NCI-H226 (cell line): ENCODE measurements at places on chromosomes 1 and 21.

DNA sequence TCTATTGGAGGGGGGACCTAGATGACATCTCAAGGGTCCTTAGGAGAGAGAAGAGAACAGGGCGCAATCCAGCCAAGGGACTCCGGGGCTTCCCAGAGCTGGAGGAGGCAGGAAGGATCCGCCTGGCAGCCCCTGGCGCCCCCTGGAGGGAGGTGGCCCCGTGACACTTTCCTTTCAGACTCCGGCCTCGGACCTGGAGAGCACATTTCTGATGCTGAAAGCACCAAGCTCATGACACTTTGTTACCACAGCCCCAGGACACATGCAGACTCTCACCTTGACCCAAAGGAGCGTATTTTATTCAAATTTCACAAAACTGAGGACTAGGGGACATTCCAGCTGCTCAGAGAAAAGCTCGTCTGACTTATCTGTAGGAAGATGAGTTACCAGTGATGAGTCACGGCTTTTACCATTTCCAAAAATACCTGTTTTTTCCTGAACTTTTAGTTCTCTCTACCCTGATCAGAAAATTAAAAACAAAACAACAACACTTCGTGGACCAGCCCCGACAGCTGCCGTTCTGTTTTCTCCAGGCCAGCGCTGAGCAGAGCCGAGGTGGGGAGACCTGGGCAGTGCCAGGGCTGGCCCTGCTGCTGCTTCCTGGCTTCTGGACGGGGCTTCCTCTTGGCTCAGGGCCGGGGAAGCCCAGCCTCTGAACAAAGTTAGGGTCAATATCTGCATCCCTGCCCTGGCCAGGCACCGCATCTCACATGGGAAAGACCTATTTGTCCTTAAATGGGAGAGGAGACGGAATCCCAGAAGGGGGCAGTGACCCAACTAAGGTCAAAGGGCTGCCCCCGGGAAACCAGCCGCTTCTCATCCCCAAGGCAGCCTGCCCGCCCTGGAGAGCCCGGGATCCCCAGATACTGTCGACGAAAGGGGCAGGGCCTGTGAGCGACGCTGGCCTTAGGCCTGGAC is 21.6 kb upstream of the POFUT2 start:
- no peak for DNase-seq

GRCh38 chr1:82398357-82398756 is 597.6 kb downstream of the ADGRL2 start:
- DNase-seq = peak; percentile 71

GRCh38 chr1:20322081-20322824 is 31.6 kb downstream of the VWA5B1 start:
- DNase-seq = no peak

GRCh38 chr1:66533804-66534740 is at the start of gene SGIP1:
TSS of gene SGIP1 (plus strand) at chr1:66534153. CDS start at chr1:66534359, 206 bp downstream.
- no peak for DNase-seq

GRCh38 chr1:222829868-222830267 is 15.0 kb downstream of the DISP1 start:
- no peak for DNase-seq

DNA sequence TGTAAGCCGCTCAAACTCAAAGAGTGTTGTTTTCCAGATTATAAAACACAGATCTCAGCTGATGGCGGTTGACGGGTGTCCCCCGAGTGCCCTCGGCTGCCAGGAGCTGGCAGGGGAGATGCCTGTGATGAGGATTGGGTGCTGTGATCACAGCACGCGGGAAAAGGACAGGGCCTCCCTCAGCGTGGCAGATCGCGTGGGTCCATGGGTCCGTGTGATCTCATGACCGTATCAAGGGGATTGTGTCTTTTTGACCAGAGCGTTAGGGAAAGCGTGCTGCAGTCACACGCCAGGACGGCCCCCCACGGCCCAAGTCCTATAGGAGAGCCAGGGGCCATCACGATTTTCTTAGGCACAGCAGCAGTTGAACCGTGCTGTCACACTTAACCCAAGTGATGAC is 51.9 kb downstream of the PDE9A start:
- DNase-seq = no peak

DNA sequence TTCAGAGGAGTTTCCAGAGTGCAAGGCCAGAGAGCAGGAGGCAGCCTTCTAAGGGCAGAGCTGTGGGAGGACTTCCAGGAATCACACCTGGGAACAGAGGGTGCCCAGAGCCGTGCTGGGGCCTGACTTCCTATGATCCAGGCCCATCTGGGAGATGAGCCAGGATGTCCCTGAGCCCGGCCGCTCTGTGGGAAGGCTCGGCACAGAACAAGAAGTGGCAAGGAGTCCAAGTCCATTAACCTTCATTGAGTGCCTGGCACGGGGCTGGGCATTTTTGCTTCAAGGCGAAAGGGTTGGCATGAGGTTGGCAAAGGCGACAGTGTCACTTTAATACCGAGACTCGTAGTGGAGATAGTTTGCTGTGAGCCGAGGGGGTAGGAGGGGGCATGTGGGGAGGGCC is 18.2 kb downstream of the TMEM201 start:
- no peak for DNase-seq

DNA sequence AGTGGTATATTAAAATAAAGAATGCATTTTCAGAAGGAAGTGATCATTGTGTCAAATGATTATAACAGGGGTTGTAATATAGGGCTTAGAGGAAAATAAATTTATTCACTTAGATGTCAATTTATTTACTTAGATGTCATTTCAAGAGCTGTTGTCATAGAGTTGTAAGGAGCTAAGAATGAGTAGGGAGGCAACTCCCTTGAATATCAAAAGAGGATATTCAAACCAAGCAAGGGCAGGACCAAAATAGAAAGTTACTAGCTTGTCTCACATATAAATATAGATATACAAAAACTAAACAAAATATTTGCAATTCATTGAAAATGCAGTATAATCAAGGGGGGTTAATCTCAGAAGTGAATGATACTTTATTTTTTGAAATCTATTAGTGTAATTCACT is 16.0 kb upstream of the RASAL2 start:
- no peak for DNase-seq

DNA sequence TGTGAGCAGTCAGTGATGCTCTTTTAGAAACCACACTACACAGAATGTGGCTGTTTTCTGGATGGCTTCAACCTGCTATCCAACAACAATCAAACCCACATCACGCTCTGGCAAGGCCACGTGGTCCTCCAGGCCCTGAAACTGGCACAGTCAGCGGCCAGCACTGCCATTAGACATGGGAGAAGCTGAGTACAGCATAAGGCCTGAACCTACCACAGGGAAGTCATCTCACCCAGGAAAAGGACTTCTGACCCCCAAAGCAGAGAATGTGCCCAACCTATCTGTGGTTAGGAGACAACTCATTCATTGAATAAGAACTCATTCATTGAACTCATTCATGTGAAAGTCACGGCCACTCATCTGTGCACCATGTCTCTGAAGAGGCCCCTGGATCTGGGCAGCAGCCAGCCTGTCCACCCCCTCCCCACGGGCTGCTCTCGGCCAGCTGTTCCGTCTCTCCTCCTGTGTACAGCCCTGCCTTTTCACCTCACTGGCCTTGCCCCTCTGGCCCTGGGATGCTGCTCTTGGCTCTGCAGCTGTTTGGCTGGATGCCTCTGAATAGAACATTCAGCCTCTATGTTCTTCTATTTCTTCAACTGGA is 41.1 kb downstream of the C1orf198 start:
- no peak for DNase-seq

GRCh38 chr1:160634543-160635491 is 12.0 kb downstream of the SLAMF1 start:
- no peak for DNase-seq

- no peak for DNase-seq
Measured at GRCh38 chr1:162003061-162003829, 20.4 kb downstream of the OLFML2B start.

DNA sequence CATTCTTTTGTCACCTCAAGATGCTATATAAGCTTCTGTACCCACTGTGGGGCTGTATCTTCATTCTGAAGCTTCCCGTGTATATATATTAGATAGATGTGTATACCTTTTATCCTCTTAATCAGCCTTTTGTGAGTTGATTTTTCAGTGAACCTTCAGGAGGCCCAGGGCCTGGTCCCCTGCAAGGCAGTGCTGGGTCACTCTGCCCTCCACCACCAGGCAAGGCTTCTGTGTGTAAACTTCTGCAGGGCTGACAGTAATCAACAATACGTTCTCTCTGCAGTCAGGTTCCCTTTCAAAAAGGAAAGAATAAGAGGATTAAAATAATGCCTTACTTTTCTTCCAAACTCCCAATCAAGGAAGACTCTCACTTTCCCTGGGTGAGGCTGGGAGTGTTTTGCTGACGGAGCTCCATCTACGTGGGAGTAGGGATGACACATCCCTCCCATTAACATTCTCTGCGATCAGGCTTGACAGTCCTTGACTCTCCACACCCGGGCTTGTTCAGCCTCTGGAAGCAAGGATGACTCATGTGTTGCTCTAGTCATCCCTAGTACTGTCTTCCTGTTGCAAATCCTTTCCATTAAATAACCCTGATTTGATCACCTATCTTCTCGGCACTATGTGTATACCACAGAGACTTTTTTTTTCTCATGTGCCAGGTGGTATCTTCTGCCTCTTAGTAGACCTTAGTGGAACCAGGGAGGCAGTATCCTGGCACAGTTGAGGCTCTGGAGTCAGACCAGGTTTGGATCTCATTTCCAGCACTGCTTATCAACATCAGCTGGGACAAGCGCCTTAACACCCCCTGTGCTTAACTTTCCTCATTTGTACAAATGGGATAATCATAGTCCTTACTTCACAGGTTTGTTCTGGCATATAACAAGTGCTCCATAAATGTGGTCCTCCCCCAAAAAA is 70.3 kb upstream of the KCNK1 start:
- peak; percentile 91 for DNase-seq

GRCh38 chr1:86860020-86860419 is 53.9 kb downstream of the SELENOF start:
- no peak for DNase-seq

- peak; percentile 47 for DNase-seq
Measured at GRCh38 chr1:19435181-19435580, 50.2 kb downstream of the CAPZB start.

DNA sequence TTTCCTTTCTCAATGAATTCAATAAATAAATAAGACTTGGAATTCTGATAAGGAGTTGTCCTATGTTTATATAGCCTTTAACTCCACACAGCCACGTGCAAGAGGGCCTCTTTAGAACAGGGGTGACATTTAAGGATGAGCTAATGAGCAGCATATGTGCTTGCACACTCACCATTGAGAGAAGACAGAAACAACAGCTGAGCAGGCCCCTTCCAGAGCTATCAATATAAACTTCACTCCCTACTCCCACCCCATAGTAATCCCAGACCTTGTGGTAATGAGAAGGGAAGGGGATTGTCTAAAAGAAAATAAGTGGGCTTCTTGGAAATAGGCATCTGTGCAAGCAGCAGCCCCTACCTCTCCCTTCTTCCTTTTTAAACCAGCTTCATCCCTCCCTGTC is 176.0 kb downstream of the SEC16B start:
- DNase-seq = no peak

- no peak for DNase-seq
Measured at GRCh38 chr21:23534850-23535249, 2072.4 kb downstream of the MRPL39 start.

GRCh38 chr1:7389201-7389905 is 381.7 kb upstream of the VAMP3 start:
- no peak for DNase-seq

DNA sequence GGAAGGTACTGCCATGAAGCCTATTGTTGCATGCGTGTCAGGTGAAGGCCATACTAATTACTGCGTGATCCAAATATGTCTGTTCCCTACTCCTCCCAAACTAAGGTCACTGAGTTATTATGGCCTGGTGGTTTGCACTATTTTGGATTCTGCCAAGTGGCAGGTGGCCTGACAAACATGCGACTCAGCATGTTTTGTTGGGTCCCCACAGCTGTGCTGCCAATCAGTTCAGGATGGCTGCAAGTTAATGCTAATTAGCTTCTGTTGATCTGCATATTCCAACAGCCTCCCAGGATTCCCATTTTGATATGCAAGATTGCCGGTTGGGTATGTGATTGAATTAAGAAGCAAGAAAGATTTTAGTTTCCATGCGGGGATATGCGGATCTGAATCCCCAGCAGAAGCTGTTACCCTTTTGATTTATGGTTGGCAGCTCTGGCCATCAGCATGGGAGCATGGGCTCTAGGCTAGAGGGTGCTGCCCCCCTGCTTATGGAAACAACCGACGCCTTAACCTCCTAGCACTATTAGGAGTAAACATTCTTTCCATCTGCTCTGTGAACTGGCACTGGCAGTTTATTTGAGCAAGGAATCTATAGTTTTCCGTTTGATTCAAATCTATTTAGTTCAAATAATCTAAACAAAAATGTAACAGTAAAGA is 429.8 kb upstream of the C1orf87 start:
- DNase-seq = no peak

DNA sequence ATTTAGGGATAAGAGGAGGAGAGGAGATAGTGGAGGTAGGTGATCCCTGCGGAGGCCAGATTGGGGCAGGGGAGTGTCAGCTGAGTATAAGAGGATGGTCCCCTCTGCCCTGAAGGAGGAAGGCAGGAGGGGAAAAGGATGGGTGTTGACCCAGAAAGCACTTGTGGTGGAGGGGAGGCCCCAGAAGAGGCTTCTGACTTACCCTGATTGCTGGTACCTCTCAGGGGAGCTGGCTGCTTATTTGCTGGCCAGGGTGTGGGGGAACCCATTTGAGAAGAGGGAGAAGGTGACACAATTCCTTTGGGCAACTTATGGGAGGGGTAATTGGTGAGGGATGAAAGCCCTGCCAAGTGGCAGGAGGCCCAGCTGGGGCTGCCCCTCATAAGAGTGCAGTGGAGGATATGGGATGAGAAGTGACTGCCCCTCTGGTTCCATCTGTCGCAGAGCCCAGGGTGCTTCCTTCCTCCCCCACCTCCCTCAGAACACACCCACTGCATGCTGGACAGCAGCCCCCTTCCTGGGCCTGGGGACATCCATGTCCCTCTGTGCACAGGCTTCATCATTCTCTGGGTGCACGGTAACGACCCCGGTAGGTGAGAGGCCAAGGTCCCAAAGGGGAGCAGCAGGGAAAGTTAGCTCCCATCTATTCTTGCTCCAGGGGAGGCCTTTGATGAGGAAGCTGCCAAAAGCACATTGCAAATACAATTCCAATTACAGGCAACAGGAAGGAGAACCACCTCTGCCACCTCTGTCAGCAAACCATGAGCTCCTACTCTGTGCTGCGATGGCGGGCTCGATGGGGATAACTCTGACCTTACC is 1.4 kb upstream of the PCSK9 start:
- DNase-seq = no peak

GRCh38 chr1:238226810-238227209 is 336.1 kb upstream of the ZP4 start:
- no peak for DNase-seq

DNA sequence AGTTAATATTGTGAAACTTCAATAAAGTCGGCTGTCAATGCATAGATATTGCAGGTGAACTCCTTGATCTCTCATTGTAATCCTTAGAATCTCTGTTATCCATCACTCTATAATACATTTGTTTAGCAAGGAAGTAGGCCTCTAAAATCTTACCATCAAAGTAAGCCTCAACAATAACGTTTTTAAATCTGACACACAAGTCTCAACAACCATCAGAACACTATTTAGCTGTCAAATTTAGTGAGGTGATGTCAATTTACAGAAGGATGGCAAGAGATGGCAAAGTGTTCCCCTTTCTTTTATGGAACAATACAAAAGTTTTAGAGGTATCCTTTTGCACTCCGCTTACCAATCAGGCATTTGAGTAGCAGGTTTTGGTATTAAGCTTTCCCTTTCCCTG is 67.6 kb downstream of the RWDD3 start:
- no peak for DNase-seq
